ENCODE measurements at places on chromosomes 12 and 14.

DNA sequence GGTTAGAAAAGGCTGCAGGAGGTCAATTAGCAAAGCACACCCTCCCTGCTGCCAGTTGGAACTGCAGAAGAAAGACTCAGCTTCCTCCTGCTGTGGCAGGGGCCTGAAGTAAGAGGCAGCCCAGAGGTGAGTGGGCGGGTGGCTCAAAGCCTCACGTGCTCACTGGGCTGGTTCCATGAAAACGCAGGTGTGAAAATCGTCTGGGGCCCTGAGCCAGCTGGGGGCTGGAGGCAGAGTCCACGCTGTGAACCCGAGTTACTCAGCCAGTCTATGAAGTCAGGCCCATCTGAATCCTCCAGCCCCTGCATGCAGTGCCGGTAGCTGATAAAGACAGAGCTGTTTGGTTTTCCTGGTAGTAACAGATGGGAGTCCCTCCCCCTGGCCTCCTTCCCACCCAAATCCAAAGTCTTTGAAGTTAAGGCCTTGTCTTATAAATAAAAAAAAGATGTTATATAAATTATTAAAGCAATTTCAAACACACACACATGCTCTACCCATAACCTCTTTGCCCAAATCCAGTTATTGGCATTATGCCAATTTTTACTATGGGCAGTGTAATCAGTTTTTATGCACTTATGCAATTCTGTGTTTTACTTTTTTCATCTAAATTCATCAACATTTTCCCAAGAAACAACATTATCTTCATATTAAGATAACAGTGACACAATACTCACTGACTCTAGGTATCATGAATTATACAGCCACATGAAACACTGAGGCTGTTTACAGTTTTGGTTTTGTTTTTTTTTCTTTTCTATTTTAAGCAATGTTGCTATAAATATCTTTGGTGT lies 57.9 kb upstream of the PNMA1 start:
- no peak for DNase-seq

DNA sequence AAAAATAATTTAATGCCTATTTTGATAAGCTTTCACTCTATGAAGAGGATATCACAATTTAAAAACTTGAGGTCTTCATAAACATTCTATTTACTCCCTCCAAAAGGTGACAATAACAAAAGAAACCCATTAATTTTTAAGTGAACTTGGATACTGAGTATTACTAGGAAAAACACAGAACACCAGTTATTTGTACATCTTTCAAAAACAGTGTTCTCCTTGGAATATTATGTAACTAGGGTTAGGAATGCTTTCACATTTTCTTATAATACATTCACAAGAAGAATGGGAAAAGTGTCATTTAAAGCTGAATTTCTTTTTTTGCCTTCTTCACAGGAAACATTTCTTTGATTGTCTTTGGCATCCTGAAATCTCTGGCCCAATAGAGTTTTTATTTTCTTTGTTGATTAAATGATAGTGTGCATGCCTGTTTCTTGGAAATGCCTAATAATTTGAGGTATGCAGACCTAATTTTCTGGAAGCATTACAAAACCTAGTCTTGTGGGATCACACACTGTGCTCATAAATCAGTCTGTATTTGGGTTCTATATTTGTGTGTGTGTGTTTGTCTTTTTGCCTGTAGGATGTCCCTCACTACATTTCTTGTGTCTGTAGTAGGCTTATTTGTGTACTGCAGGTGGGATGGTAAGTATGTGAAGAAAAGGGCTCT lies 76.5 kb downstream of the WNK1 start:
- DNase-seq = no peak

GRCh38 chr12:15423629-15424028 lies 101.3 kb downstream of the PTPRO start:
- no peak for DNase-seq

DNA sequence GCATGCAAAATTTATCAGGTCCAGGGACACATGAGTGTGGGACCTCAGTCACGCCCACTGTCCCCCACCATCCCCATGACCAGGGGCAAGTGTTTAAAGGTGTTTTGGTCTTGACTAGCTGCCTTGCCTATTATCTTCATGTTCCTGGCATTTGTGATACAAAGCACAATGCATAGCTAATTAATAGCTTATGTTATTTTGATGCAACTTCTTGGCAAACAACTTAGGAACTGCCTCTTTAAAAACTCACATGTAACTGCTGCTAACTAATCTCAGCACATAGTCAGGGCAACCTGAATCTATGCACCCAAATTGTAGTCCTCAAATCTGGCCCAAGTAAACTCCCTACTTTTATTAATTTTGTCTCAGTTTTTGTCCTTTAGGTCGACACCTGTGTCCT lies 7.4 kb upstream of the OR6J1 start:
- no peak for DNase-seq

GRCh38 chr14:59939828-59940227 lies 19.9 kb downstream of the LRRC9 start:
- DNase-seq = no peak

DNA sequence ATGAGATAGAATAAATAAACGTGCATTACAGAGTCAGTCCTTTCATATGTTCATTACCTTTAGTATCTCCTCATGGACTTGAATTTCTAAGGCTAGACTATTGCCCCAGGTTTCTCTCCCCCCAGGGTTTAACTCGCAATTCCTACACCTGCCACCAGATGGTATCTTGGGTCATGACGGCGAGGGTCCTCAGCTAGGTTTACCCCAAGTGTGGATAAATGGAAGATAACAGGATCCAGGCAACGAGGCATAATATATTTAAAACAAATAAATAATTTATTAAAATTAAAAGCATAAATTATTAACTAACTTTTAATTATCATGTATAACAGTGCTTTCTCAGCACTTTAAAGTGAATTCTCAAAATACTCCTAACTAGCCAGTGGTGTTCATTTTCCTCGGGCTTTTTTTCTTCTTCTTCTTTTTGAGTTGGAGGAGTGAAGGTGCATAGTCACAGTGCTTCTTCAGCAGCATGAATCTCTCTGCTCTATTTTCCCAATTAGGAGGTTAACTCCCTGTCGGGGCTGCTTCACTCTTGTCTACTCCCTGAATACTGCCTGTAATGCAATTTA lies 243.5 kb upstream of the CAND1 start:
- peak; percentile 18 for DNase-seq

- no peak for DNase-seq
Measured at GRCh38 chr14:57243320-57243719, 25.4 kb downstream of the EXOC5 start.

DNA sequence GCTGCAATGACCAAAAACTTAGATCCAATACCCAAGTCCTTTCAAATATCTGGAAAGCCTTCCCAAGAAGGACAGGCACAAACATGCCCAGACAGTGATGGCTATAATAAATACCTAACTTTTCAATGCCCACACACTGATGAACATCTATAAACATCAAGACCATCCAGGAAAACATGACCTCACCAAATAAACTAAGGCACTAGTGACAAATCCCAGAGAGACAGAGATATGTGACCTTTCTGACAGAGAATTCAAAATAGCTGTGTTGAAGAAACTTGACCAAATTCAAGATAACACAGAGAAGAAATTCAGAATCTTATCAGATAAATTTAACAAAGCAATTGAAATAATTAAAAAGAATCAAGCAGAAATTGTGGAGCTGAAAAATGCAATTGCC lies 38.7 kb upstream of the INSM2 start:
- no peak for DNase-seq

DNA sequence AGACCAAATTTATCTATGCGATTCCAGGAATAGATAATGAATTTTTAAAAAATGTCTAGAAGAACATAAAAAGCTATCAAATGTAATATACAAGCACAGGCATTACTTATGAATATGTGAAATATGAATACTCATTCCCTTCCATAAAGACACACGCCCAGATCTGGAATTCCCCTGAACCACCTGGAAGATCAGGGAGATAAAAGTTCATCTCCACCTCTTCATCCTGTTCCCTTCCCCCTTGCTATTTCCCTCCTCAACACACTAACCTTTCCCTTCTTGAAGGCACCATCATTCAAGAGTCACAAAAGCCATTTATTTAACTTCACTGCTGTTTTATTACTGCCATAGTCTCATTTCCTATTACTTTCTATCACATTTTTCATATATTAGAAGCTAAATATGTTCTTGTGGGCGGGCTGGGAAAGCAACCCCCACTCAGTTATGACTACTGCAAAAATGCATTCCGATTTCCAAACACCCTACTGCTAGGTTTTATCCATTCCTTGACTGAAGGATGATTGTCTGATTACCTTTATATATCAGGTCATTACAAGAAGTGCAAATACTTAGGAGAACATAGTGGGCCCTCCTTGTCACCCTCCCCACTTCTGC lies 16.1 kb downstream of the FGD6 start:
- no peak for DNase-seq

DNA sequence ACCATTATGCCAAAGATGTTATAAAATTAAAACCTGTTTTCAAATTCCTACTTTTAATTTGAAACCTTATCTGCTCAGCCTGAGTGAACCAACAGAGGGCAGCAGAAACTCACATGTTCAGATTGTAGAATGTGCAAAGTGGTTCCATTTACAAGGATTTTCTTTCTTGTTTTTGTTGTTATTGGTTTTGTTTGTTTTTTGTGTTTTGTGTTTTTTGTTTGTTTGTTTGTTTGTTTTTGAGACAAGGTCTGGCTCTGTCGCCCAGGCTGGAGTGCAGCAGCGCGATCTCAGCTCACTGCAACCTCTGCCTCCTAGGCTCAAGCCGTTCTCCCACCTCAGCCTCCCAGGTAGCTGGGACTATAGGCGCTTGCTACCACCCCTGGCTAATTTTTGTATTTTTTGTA lies 22.8 kb upstream of the GARIN2 start:
- DNase-seq = peak; percentile 43

DNA sequence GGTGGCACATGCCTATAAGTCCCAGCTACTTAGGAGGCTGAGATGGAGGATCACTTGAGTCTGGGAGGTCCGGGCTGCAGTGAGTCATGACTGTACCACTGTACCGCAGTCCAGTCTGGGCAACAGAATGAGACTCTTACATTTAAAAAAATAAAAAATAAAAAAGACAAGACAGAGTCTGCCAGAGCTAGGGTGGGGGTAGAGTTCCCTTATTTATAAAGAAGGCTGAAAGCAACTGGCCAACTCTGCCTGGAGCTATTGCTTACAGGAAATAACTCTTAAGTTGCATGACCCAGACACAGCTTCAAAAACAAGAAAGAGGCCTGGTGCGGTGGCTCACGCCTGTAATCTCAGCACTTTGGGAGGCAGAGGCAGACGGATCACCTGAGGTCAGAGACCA lies 31.5 kb downstream of the NUMB start:
- DNase-seq = no peak

DNA sequence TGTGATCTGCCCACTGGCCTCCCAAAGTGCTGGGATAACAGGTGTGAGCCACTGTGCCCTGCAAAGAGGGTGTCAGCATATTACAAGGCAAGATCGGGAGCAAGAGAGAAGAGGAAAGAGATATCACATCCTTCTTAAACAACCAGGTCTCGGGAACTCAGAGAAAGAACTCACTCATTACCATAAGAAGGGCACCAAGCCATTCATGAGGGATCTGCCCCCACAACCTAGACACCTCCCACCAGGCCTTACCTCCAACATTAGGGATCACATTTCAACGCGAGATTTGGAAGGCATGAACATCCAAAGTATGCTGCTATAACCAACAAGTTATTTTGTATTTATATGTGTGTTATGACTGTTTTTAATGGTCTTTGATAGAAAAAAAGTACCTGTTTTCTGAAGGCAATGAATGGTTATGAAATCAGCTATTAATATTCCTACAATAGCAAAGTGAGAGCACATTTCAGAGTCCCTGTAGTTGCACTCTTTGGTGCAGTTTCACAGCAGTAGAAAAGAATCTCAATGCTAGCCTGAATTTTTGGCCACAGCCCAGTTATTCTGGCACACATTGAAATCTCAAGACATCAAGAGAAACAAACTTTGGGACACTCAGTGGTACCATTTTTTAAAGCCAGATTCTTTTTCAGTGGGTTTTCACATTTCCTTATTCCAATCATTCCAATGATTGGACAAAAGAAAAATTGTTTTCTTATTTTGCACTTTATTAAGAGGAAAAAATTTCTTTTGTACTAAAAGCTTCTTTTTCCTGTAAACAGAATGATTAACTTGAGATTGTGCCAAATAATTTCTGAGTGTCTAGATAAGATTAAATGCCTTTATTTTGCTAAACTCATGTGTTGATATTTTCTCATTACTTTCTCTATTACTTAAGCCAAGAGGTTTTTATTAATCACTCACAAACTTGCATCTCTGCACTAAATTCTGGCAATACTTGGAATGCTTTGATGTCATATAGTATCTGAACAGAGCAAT lies 582.6 kb upstream of the ATP2B1 start:
- peak; percentile 1 for DNase-seq

GRCh38 chr14:87878959-87879358 lies 114.0 kb downstream of the GALC start:
- DNase-seq = no peak

DNA sequence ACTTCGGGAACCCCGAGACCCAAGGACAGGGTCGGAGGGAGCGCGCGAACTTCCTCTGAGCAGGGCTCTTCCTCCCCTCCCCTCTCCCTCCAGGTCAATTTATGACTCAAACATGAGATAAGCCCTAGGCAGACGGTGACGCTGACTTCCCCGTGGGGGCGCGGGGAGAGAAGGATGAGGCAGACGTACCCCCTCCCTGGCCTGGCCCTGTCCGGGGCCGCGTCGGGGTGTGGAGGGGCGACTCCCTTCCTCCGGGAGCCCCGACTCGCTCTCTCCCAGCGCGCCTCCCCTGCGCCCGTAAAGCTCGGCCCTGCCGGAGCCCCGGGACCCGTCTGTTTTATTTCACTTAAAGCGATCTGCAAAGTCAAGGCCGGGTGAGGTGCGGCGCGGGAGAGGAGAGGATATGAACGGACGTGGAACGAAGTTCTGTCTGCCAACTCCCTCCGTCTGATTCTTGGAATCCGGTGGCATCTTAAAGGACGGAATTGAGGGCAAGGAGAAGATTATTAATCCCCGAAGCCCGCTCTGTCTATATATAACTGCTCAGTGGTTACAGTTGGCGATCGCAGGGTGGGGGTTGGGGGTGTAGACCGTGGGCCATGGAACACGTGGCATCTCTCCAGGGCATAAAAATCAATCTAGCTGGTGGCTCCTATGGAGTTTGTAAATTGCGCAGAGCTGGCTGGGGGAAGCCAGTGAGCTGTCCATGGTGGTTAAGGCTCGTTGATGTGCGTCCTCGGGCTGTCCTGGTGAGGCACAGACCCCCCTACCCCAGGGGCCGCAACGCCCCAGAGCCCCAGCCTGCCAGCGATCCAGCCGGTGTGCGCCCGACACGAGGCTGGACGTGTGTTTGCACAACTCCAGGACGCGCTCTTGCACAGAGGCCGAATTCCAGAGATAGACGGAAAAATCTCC lies 2.9 kb upstream of the PTHLH start:
- DNase-seq = peak; percentile 64

DNA sequence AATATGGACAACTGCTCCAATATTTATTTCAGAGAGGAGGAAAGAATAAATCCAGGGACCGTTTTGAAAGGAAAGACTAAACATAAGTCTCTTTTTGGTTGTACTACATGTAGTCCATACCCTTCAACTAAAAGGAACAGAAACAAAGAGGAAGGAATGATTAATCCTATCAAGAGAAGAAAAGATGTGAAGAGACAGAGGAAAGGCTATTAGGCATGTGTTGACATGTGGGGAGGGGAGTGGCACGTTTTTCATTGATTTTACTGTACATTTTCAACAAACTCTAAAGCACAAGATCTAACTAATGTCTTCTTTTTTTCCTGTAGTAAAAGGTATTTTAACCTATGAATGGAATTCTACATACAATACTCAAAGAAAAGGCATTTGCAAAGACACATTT lies 85.6 kb downstream of the NAV3 start:
- DNase-seq = no peak

GRCh38 chr12:5003025-5003666 lies 40.5 kb upstream of the KCNA5 start:
- peak; percentile 22 for DNase-seq

GRCh38 chr12:41013881-41014642 lies 174.1 kb upstream of the PDZRN4 start:
- no peak for DNase-seq
